NCI-H526 (cell line): ENCODE measurements at places on chromosomes 12 and 14.
A peak's percentile ranks its signal among the peaks of the same experiment; 100 is the strongest.

- DNase-seq = no peak
These were observed 42.1 kb downstream of the DCAF4 start for GRCh38 chr14:72968316-72968715.

DNA sequence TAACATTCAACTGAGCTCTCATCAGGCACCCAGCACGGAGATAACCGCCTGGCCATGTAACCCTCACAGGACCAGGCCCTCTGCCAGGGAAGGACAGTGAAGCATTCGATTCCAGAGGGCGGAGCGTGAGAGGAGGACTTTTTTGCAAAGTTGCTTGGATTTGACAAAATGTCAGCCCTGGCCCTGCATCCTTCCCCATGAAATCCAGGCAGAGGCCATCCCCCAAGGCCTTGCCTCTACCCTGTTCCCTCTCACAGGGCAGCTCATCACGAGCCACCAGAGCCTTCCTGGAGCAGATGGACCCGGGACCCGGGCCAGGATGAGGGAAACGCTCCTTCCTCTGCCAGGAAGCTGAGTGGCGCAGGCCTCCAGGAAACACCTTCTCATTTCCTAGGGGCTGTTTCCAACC is 17.0 kb downstream of the CAMKK2 start:
- DNase-seq = no peak

GRCh38 chr12:57577981-57578758 is 12.8 kb upstream of the PIP4K2C start:
- no peak for DNase-seq

DNA sequence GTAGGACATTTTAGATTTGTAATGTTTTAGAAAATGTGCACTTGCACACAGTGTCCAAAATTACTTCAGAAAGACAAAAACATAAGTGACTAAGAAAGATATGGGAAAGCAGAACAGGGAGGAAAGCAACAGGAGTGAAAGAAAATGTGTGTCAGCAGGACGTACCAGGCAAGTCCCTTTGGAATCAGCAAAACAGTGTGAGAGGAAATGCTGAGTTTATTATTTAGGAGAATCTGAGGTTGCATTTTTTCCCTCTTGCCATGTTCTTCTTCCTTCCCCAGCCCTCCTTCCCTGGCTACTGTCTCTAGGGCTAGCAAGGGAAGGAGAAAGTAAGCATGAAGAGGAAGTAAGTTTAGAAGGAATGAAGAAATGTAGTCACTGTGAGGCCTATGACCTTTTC is 67.7 kb upstream of the CD163 start:
- no peak for DNase-seq

GRCh38 chr12:70982991-70983390 is 62.5 kb upstream of the PTPRR start:
- DNase-seq = no peak

DNA sequence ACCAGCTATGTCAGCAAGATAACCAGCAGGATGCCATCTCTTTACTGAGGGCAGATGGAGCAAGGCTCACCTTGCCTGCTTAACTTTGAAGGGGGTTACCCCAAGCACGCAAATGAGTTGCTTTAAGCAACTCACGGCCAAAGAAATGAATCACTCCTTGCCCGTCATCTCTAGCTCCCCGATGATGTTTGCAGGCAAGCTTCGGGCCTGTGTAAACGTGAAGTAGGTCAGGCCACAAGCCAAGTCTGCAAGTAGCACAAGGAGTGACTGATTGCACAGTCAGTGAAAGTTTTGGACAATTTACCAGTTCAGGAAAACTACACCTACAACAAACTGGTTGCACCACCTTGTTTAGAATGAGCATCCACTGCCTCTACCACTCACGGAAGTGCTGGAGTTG is 699.7 kb upstream of the TBX3 start:
- no peak for DNase-seq

DNA sequence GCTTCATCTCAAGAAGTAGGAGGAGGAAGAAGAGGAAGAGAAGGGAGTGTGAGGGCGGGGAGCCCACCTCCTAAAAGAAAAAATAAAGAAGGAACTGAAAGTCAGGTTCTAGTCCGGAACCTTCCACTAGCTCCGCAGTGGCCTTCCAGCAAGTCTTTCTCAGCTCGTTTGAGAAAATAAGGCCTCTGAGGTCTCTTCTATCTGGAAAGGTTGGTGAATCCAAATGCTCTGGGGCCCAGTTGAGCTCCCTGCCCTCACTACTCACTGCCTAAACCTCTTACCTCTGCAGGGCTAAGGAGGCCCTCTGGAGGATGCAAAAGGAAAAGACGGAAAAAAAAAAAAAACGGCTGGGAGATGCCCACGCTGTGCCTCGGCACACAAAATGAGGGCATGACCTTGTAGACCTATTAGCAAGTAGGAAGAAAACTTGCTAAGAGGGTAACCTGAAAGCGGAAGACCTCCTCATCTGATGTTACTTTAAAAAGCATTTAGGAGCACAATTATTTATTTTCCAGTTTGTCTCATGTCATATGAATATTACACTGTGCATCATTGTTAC is 35.9 kb downstream of the FBLN5 start:
- DNase-seq = peak; percentile 29

DNA sequence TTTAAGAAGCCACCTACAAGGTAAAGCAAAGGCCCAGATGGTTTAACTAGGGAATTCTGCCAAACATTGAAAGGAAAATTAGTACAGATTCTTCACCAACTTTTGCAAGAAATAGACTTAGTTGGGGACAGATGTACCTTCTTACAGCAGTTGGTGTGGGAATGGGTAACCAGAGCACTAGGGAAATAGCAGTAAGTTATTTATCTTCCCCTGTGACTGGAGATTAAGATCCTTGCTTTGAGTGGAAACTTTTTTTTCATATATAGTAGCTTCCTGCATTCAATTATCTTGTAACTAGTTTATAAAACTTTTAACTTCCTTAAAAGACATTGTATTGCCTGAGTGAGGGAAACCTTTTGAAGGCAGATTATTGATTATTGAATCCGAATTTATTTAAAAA is 44.2 kb downstream of the ARID2 start:
- DNase-seq = no peak

- DNase-seq = peak; percentile 52
These were observed 23.3 kb upstream of the MYF6 start for GRCh38 chr12:80684077-80684495.

DNA sequence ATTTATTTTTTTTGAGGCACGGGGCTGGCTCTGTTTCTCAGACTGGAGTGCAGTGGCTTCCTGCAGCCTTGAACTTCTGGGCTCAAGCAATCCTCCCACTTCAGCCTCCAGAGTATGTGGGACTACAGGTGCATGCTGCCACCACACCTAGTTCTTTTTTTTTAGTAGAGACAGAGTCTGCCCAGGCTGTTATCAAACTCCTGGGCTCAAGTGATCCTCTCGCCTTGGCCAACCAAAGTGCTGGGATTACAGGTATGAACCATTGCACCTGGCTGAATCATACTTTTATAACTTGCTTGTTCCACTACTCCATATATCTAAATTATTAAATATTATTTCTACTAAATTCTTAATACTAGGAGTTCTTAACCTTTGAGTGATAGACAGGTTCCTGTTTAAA is 111.6 kb downstream of the BTG1 start:
- DNase-seq = no peak

DNA sequence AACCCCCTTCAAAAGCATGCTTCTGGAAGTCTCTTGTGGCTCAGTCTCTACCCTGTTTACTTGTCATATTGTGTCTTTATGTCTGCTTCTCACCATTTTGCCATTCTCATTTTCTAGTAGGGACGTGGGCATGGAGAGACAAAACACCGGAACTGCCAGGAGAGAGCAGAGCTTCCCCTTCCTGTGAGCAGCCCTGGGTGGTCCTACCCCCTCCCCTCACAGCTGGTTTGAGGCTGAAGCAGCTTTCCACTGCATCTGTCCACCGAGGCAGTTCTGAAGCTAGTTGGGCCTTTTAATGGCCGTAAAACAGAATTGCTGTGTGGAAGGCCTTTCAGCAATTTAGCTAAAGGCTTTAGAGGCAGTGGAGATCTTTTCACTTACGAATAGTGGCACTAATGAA is 77.0 kb downstream of the PELI2 start:
- no peak for DNase-seq

GRCh38 chr14:90676912-90677311 is 139.3 kb downstream of the TTC7B start:
- no peak for DNase-seq

DNA sequence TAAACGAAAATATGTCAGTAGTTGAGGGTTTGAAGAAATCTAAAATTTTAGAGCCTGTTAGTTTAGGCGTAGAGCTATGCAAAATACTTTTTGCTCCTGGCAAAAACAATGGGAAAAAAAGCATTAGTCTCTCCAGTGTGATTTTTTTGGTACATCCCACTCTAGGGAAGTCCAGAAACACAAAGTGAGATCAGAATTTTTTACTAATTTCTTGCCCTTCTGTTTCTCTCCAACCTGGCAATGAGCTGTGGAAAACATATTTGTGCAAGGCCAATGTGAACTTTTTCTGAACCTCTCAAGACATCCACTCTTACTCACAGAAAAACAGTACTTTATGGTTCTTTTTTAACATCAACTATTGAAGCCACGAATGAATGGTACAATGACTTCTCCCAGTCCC is 56.9 kb upstream of the DCN start:
- no peak for DNase-seq

DNA sequence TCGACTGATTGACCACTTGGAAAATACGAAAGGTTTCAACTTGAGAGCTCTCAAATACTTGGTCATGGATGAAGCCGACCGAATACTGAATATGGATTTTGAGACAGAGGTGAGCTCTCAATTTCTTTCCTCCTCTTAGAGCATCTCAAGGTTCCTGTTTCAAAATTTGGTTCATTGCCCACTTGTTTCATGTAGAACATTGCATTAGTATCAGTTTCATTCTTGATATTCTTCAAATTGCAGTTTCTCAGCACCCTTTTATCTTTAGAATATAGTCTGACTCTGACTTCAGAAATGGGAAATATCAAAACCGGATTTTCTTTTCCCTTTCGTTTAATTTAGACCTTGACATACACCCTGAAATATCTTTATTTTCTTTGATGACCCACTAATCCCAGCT is 8.8 kb downstream of the DDX47 start:
- DNase-seq = no peak

- no peak for DNase-seq
These were observed 123.6 kb downstream of the FOXN3 start for GRCh38 chr14:89293314-89293916.

DNA sequence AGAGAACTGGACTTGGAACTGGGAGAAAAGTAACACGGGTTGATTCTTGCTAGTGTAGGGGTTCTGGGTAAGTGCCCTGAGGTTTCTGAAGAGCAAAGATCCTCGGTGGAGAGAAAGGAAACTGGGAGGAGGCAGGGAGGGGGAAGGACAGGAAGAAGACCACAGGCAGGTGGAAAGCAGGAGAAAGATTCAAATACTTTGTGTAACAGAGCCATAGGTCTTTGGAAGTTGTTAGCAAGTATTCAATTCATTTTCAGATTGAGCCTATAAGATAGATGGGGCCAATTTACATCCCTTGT is 1.3 kb downstream of the PNP start:
- peak; percentile 44 for DNase-seq

- no peak for DNase-seq
These were observed 59.4 kb downstream of the PITPNM2 start for GRCh38 chr12:123091230-123092150.

DNA sequence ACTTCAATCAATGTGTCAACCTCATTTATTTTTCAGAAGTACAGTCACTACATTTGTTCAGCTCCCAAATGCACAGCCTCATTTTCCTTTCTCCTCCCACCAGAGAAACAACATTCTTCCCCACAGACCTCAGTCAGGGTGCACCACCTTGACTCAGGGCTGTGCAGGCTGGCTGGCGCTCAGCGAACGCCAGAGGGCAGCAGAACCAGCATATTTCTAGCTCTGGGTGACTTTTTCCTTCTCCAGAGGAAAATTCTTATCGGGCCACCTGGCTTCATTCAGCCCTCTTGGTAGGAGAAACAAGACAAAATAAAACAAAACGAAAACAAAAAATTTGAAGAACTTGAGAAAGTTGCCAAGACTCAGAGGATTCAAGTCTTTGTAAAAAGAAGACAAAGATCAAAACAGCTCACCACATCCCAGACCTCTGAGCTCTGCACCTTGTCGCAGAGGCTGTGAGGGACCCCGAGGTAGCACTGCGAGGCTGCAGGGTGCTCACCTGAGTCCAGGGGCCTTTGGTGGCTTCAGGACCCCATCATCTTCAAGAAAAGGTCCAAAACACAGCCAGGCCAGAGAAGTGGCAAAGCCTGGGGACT is 33.7 kb downstream of the PAH start:
- DNase-seq = peak; percentile 46

DNA sequence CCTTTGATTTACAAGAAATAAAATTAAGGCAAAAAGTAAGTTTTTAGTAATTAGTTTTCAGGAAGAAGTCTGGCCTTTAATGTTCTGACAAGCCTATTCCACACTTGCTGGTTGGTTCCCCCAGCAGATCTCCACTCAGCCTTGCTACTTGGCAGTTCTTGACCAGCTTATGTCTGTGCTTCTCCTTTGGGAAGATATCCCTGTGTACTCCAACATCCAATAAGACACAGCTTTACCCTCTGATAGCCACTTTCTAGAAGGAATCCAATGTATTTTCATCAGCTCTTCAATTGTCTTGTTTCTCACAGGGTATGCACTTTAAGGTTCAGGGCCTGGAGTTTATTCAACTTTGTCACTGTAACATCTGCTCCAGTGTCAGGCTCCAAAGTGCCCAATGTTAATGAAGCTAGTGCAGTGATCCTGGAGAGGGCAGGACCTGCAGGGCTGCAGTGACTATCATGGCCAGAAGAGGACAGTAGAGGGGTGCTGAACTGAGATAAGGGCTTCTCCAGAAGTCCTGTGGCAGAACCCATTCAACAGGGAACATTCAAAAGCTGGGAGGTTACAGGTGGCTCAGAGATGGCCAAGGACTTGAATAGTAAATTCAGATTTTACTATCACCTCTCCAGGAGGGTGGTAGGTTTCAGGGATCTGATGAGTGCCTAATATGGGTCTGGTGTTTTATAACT is 22.9 kb downstream of the JKAMP start:
- peak; percentile 86 for DNase-seq

GRCh38 chr14:94631536-94632304 is 19.5 kb downstream of the SERPINA3 start:
- DNase-seq = no peak
